Suprapubic skin (tissue), 4 donors: ENCODE measurements at places on chromosomes 3 and 15. TPM values are rescaled to one million over a fixed set of nuclear protein-coding genes. Genes with fewer than 3 reads are reported as not detected.
A peak's percentile ranks its signal among the peaks of the same experiment; 100 is the strongest.

CHRFAM7A gene
- 1.7 TPM for total RNA-seq

MAGI1 gene
- 53.1 TPM for total RNA-seq

GOLGA6D gene
- total RNA-seq = not detected

ULK3 gene
- total RNA-seq = 129 TPM

RBMS3 gene
- total RNA-seq = 8.2 TPM

ERICH6 gene
- total RNA-seq = 0.68 TPM

DNA sequence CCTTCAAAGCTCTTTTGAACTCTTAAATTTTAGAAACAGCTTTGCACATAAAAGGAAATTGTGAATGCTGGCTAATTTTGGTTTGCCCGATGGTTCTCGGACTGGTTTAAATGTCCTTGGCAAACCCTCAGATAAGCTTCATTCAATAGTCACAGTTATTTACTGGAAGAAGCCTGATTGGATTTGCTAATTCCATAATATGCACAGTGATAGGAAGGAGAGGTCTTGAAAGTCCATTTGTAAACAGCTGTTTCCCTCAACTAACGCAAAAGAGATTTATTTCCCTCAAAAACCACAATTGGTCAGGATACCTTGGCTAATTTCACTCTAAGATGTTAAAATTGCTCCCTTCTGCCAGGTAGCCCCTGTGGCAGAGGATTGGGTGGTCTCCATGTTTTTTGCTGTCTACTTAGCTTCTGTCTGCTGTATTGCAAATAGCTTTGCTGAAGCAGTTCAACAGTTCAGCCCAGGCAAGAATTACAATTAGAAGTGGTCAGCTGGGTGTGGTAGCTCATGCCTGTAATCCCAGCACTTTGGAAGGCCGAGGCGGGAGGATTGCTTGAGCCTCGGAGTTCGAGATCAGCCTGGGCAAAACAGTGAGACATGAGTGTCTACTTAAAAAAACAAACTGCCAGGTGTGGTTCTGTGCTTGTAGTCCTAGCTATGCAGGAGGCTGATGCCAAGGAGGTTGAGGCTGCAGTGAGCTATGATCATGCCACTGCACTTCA lies 30.6 kb upstream of the PROK2 start:
- H3K27ac ChIP-seq = no peak overlapping the region
- no peaks in the 10 kb centered on the region for H3K27me3 ChIP-seq
- no peak overlapping the region for H3K4me3 ChIP-seq
- no peaks in the 10 kb centered on the region for H3K4me1 ChIP-seq

DNA sequence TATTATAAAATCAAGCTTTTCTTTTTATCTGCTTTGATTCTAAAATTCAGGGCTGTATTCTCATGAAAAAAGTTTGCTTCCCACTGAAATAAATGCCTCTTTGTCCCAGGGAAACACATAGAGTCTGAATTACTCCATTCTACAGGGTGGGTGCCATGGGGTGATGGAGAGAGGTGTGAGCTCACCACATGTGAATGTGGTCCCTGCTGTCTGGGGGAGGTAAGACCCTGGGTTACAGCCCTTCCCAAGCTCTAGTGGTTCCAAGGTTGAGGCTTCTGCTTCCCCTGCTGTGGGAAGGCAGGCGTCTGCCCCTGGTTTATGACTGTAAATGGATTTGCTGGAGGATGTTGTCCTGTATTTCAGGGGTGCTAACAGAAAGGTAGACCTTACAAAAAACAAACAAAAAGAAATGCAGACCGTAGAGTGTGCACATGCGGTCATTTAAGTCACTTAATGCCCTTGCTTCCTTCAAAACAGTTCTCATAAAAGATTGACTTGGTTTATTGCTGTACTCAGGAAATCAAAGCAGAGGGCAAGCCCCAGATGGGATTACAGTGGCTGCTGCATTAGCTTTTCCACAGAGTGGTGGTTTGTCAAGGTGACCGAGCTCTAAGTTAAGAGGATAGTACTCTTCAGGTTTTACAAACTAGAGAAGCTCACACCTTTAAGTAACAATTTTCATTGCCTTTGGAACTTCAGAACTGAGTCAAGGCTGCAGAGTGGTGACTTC lies 49.2 kb downstream of the CTDSPL start:
- H3K27me3 ChIP-seq = no peaks in the 10 kb centered on the region
- H3K4me3 ChIP-seq = no peak overlapping the region
- H3K4me1 ChIP-seq = peaks cover 34% of the 10 kb centered on the region
- no peak for DNase-seq
- peak overlapping the region; percentile 20 for H3K27ac ChIP-seq

DNA sequence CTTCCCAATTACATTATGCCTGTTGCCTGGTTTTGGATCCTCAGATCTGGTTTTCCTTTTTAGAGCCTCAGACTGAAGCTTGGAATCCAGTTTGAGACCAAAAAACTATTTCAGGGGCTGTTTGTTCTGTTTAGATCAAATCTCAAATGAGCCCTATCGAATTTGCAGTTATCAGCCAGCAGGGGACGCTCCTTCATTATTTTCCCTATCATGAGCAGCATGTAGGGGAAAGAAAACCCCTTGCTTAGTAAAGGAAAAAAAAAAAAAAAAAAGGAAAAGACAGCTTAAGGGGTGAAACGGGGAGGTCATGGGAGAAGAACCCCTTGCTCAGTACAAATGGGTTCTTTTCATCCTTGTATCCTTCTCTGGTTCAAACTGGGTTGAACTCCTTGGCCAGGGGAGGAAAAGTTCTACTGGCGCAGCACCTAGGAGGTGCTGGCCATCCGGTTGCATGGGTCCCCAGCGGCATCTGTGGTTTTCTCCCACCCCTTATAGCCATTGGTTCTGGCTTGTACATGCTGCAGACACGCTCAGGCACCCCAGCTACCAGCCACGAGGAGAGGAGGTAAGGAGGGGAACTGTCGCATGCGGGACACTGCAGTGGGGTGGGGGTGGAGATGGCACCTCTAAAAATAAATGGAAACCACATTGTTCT lies 1375.1 kb upstream of the ALCAM start:
- no peaks in the 10 kb centered on the region for H3K27me3 ChIP-seq
- DNase-seq = no peak

DNA sequence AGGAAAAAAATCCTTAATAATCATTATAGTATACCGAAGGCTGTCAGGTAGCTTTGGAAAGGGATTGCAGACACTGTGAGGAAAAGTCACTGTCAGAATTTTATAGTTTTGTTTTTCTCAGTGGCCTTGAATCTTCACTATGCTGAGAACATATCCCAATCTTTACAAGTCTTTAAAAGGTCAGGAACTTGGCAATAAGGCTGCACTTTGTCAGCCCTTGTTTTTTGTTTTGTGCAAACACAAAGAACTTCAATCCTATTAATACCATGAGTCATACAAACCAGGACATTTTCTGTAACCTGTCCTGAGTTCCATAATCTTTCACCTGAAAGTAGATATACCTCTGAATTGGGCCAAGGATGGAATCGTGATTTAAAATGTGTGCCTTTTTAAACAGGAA lies 45.6 kb upstream of the PIK3R4 start:
- DNase-seq = no peak
- no peaks in the 10 kb centered on the region for H3K4me1 ChIP-seq
- H3K27me3 ChIP-seq = no peaks in the 10 kb centered on the region
- H3K27ac ChIP-seq = no peak overlapping the region
- H3K4me3 ChIP-seq = no peak overlapping the region

DNA sequence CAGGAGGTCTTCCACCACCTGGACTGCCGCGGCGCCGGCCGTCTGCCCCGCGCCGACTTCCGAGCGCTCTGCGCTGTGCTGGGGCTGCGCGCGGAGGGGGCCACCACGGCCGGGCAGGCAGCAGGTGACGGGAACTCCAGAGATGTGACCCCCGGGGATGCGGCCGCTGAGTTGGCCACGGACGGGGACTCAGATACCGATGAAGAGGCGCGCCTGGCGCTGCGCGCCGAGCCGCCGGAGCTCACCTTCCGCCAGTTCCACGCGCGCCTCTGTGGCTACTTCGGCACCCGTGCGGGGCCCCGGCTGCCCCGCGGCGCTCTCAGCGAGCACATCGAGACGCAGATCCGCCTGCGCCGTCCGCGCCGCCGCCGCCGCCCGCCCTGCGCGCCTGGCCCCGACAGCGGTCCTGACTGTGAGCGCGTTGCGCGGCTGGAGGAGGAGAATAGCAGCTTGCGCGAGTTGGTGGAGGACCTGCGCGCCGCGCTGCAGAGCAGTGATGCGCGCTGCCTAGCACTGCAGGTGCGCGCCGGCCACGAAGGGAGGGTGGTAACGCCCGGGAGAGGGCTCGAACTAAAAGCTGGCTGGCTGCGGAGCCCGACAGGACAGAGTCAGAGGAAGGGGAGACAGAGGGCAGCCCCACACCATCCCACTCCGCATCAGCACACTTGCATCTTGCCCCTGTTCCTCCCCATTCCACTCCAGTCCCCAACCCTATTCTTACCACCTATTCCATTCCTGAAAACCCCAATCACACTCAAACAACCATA lies 885 bp downstream of the EFCC1 start:
- DNase-seq = no peak
- peak overlapping the region; percentile 46 for H3K4me3 ChIP-seq
- peaks cover 52% of the 10 kb centered on the region for H3K4me1 ChIP-seq
- H3K27me3 ChIP-seq = peaks cover 49% of the 10 kb centered on the region
- H3K27ac ChIP-seq = no peak overlapping the region
- no peaks in the 10 kb centered on the region for H3K36me3 ChIP-seq

- H3K27me3 ChIP-seq = no peaks in the 10 kb centered on the region
- peaks cover 3% of the 10 kb centered on the region for H3K36me3 ChIP-seq
- DNase-seq = no peak
- no peaks in the 10 kb centered on the region for H3K4me1 ChIP-seq
- H3K4me3 ChIP-seq = no peak overlapping the region
Measured at GRCh38 chr15:55884223-55884622, 109.2 kb downstream of the NEDD4 start.

- no peak overlapping the region for H3K27ac ChIP-seq
- no peak overlapping the region for H3K4me3 ChIP-seq
- no peaks in the 10 kb centered on the region for H3K27me3 ChIP-seq
- no peaks in the 10 kb centered on the region for H3K36me3 ChIP-seq
Measured at GRCh38 chr3:132321304-132321703, 4.1 kb downstream of the ACP3 start.

- H3K27ac ChIP-seq = no peak overlapping the region
- no peaks in the 10 kb centered on the region for H3K27me3 ChIP-seq
Measured at GRCh38 chr15:49088996-49089395, 42.8 kb upstream of the SECISBP2L start.

DNA sequence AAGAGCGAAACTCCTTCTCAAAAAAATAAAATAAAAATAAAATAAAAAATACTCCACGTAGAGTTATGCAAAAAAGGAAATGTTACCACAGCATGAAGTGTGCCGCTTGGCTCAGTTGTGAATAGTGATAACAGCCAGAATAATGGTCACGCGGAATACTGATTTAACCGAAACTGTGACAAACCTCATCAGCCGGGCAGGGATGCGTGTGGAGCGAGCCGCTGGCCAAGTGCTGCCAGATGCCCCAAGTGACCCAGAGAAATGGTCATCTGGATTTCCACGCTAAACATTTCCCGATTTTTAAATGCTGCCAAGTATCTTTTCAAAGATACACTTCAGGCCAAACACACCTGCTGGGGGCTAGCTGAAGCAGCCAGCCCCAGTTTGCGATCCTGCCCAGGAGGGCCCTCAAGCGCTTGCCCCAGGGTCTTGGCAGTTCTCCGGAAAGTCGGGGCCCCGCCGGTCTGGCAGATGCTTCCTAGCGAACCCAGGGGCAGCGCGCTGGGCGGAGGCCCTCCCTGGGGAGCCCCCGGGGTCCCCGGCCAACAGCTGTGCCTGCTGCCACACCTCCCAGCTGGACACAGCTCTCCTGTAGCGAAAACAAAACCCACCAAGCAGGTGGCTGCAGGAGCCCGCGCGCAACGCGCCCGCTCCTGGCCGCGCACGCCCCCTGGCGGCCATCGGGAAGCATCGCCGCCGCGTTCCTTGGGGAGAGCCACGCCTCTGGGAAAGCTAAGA lies 35.1 kb downstream of the CMTM6 start:
- peaks cover 19% of the 10 kb centered on the region for H3K4me1 ChIP-seq
- H3K27me3 ChIP-seq = no peaks in the 10 kb centered on the region
- no peaks in the 10 kb centered on the region for H3K36me3 ChIP-seq
- no peak overlapping the region for H3K27ac ChIP-seq
- DNase-seq = peak; percentile 71
- peak overlapping the region; percentile 45 for H3K4me3 ChIP-seq

- peaks cover 41% of the 10 kb centered on the region for H3K4me1 ChIP-seq
- no peaks in the 10 kb centered on the region for H3K27me3 ChIP-seq
- peak; percentile 91 for DNase-seq
Measured at GRCh38 chr3:48694610-48695392, 9.1 kb upstream of the NCKIPSD start.

GRCh38 chr3:30751610-30752299 lies 142.7 kb downstream of the GADL1 start:
- peaks cover 22% of the 10 kb centered on the region for H3K4me1 ChIP-seq
- DNase-seq = no peak
- H3K36me3 ChIP-seq = no peaks in the 10 kb centered on the region
- no peak overlapping the region for H3K27ac ChIP-seq

DNA sequence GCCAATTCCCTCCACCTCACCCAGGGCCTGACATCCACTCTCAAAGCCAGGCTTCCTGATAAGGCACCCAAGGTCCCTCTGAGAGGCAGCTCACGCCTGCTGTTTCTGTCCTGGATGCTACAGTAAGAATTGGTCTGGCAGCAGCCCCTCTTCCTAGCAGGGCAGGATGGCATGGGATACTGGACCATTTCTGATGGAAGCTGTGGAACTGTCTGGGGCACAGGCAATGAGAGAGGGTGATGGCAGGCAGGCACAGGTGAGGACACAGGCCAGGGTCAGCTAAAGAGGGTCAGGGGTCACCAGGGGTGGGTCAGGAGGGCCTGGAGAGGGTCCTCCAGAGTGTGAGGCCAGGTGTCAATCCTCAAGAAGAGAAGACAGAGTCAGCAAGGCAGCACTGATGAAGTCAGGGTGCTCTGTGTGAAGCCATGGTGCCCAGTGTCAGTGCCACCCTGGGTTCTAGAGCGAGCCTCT lies 41.9 kb upstream of the SLC41A3 start:
- no peaks in the 10 kb centered on the region for H3K27me3 ChIP-seq
- H3K4me3 ChIP-seq = no peak overlapping the region
- no peaks in the 10 kb centered on the region for H3K36me3 ChIP-seq
- DNase-seq = peak; percentile 63
- peaks cover 6% of the 10 kb centered on the region for H3K4me1 ChIP-seq
- H3K27ac ChIP-seq = no peak overlapping the region

GRCh38 chr3:45754461-45754860 lies 41.9 kb downstream of the SLC6A20 start:
- no peak overlapping the region for H3K27ac ChIP-seq
- no peaks in the 10 kb centered on the region for H3K36me3 ChIP-seq
- no peaks in the 10 kb centered on the region for H3K27me3 ChIP-seq
- H3K4me3 ChIP-seq = no peak overlapping the region
- no peaks in the 10 kb centered on the region for H3K4me1 ChIP-seq

- DNase-seq = no peak
- H3K27ac ChIP-seq = no peak overlapping the region
- no peaks in the 10 kb centered on the region for H3K27me3 ChIP-seq
- peaks cover 3% of the 10 kb centered on the region for H3K4me1 ChIP-seq
- no peak overlapping the region for H3K4me3 ChIP-seq
Measured at GRCh38 chr15:55239440-55240124, 42.8 kb upstream of the RSL24D1 start.
